ENCODE measurements at places on chromosomes 2 and 18. TPM values are rescaled to one million over a fixed set of nuclear protein-coding genes. Genes with fewer than 3 reads are reported as not detected.

The TUBA4B gene
- not detected for total RNA-seq

The CDH2 gene
- total RNA-seq: 0.37 TPM

DNA sequence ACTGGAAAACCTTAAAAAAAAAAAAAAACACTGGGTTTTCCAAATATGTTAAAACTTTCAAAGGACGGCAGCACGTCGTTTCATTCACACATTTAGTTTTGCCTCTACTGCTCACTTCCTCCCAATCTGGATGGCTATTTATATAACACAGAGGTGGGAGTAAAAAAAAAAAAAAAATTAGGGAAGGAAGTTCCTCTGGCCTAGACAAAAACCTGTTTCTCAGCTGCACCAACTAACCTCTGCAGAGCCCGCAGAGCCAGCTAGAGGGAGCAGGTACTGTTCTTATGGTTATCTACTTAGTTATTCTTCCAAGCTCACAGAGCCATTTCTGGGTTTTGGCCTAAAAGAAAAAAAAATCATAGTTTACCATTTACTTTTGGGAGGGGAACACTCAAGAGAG lies 28.1 kb downstream of the SLC1A4 start:
- H3K4me1 ChIP-seq: peaks cover 5% of the 10 kb centered on the region

GRCh38 chr2:200405599-200406298 lies 99.3 kb downstream of the SPATS2L start:
- H3K36me3 ChIP-seq: no peaks in the 10 kb centered on the region
- no peak overlapping the region for H3K4me3 ChIP-seq
- H3K4me1 ChIP-seq: peaks cover 24% of the 10 kb centered on the region
- no peak overlapping the region for H3K27ac ChIP-seq
- H3K27me3 ChIP-seq: no peaks in the 10 kb centered on the region

DNA sequence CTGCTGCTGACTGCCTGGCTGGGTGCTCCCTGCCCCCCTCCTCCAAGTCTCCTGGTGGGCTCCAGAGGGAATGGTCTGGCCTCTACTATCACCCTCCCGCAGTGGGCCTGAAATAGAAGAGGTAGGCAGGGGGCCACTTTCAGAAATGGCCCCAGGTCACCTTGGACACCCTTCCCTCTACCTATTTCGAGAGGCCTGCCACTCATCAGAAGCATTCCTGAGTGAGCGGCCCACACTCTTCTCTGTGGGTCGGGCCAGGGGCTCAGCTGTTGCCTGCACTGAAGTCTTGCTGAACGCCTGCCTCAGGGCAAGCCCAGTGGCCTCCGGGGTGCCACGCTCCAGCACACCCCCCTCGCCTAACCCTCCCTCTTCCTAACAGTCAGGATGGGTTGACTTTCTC lies 124.9 kb downstream of the TNS1 start:
- no peaks in the 10 kb centered on the region for H3K36me3 ChIP-seq
- H3K27ac ChIP-seq: no peak overlapping the region
- H3K4me1 ChIP-seq: no peaks in the 10 kb centered on the region
- H3K4me3 ChIP-seq: no peak overlapping the region
- H3K27me3 ChIP-seq: no peaks in the 10 kb centered on the region
- DNase-seq: no peak

DNA sequence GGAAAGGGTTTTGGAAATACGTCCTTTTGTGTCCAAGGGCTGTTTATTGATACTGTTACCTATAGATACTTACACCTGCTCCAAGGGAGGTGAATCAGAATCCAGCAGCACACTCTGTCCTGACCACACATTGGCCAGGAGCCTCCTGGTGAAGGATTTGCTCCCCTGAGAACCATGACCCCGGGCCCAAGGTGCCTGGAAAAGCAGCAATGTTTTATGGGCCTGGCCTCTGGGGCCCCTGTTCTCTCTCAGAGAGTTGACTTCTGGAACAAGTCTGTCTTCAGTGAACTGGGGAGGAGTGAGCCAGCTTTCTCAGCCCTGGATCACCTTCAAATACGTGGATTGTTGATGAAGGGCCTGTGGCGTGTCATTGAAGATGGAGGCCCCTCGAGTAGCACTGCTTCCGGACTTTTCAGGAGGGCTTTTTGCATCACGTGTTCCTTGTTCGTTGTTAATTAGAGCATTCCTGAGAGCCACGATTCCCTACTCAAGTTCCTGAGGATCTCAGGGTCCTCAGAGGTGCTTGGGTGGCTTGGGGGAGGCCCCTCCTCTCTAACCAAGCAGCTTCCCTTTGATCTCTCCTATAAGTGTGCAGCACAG lies 78.5 kb upstream of the RPL31 start:
- peaks cover 13% of the 10 kb centered on the region for H3K36me3 ChIP-seq
- H3K4me1 ChIP-seq: peaks cover 4% of the 10 kb centered on the region
- H3K27ac ChIP-seq: peak overlapping the region; percentile 73
- H3K27me3 ChIP-seq: no peaks in the 10 kb centered on the region

DNA sequence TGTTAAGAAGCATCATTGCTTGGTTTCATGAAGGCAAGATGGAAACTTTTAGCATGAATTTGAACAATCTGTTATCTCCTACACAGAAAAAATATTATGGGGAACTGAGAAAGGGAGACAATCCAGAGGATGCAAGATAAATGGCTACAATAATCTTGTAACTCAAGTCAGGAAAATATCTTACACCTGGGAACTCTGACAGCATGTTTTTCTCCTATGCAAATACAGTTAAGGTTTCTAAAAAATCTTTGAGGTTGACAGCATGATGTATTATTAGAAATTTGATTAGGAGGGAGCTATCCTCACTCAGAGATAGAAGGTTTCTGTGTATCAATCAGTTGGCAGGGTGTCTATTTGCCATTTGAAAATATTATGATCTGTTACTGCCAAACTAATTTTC lies 75.6 kb downstream of the GPD2 start:
- no peaks in the 10 kb centered on the region for H3K27me3 ChIP-seq
- H3K36me3 ChIP-seq: peaks cover 25% of the 10 kb centered on the region
- H3K4me1 ChIP-seq: peaks cover 4% of the 10 kb centered on the region
- H3K4me3 ChIP-seq: no peak overlapping the region
- DNase-seq: no peak

DNA sequence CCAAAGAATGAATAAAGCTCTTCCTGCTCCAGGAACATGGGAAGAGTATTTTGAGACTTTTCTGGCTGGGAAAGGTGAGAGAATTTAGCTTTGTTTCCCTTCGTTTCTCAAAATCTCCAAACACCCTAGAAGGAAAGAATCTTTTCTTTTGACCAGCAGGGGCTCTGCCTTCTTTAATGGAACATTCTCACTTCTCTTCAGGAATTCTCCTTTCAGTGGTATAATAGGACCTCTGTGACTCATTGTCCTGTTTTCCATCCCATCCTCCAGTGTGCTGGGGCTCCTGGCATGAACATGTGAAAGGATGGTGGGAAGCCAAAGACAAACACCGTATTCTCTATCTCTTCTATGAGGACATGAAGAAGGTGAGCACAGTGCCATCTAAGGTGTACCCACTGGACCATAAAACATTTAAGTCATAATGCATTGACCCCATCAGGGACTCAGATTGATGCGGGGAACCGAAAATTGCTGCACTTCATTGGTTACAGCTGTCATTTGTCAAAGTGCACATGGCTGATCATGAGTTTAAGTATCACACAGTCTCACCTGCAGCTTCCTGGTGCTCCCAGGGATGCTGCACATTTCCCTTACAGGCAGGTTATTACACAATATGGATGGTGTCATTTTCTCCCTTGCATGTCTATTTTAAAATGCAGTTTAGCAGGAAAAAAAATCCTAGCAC lies 5.5 kb downstream of the SULT1C4 start:
- H3K27ac ChIP-seq: no peak overlapping the region
- H3K4me3 ChIP-seq: no peak overlapping the region
- H3K36me3 ChIP-seq: no peaks in the 10 kb centered on the region
- H3K4me1 ChIP-seq: peaks cover 5% of the 10 kb centered on the region
